ENCODE measurements at places on chromosomes 5 and 9.

DNA sequence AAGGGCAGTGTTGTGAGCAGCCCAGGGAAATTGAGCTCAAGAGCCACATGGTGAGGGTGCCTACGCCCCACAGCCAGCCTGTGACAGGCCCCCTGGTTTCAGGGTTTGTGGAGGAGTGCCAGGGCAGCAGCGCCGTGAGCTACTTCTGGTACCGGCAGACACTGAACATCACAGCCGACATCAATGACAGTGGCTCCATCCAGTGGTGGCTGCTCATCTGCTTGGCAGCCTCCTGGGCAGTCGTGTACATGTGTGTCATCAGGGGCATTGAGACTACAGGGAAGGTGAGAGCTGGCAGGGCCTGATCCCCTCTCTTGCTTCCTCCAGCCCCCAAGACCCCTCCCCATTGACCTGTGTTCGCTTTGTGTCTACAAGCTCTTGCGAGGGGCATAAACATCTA lies 10.2 kb downstream of the SLC6A18 start:
- DNase-seq = no peak

- no peak for DNase-seq
Measured at GRCh38 chr9:126592461-126592860, 21.3 kb upstream of the LMX1B start.

GRCh38 chr5:132760601-132761317 lies 13.5 kb downstream of the CCNI2 start:
- DNase-seq = no peak

- no peak for DNase-seq
Measured at GRCh38 chr5:2136728-2137333, 254.1 kb upstream of the IRX4 start.

DNA sequence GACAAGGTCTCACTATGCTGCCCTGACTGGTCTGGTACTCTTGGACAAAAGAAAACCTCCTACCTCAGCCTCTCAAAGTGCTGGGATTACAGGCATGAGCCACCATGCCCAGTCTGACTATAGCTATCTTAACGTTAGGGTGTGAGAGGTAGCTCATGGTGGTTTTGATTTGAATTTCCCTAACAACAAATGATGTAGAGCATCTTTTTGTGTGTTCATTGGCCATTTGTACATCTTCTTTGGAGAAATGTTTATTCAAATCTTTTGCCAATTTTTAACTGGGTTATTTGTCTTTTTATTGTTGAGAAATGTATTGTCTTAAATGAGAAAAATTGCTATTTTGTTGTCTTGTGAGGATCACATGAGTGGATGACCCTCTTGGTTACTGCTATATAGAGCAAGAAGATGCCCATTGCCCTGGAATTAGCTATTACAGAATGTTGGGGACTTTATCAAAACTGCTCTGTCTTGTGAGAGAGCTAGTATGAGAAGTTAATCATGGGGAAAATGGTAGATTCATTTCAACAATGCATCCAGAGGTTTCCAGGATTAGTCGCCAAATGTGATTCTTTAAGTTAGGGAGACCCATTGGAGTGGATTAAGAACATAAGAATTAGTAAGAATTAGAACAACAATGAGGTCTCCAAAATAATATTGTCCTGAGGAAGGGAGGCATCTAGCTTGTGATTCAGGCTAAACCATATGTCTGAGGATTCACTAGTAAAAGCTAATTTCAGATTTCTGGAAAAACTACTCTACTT lies 124.3 kb upstream of the MOCS2 start:
- DNase-seq = no peak

DNA sequence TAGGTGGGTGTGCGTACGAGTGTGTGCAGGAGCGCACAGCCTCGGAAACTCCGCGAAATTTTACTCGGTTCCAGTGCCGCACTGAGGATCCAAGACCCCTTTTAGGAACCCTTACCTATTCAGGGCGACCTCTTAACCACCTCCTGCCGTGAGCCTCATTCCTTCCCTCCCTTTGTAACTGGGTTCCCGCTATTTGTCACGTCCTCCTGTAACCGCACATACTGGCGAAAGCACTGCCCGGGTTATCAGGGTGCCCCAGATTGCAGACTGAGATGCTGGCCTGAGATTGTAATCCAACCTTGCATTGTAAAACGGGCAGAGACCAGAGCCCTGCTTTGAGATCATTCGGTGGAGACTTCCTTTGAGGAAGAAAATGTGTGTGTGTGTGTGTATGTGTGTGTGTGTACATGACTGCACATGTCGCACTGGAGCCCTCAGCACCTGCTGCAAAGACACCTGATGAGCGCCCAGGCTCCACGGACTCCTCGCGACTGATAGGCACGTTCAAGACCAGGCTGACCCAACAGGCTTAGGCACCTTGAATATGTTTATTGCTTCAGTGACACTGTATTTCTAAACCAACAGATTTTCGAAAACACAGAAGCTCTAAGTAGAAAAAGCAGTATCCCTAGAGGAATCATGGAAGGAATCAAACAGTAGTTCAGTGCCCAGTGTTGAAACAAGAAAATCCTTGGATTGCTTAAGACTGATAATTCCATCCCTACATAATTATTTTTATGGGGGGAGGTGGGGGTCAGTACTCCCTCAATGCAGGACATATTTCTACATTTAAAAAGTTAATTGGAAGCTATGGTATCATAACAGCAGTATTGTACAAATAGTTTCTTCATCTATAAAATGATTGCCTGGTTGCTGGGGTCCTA lies 86.5 kb upstream of the TNFAIP8 start:
- DNase-seq = peak; percentile 59

DNA sequence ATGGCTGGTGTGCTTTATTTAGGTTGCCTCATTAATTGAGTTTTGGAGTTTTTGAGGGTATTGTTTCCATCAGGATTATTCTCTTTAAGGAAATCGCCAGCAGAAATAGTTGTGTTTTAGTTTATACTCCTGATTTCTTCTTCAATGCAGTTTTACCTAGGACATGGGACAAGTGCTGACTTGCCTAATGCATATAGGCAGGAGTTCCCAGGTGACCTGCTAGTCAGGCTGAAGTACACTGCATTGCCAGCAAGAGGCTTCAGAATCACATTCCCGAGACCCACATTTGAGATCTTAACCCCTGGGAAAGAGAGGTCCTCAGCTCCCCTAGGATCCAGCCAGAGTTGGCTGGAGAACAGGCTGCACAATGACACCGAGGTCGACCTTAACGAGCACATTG lies 1.5 kb upstream of the OR1N2 start:
- no peak for DNase-seq

DNA sequence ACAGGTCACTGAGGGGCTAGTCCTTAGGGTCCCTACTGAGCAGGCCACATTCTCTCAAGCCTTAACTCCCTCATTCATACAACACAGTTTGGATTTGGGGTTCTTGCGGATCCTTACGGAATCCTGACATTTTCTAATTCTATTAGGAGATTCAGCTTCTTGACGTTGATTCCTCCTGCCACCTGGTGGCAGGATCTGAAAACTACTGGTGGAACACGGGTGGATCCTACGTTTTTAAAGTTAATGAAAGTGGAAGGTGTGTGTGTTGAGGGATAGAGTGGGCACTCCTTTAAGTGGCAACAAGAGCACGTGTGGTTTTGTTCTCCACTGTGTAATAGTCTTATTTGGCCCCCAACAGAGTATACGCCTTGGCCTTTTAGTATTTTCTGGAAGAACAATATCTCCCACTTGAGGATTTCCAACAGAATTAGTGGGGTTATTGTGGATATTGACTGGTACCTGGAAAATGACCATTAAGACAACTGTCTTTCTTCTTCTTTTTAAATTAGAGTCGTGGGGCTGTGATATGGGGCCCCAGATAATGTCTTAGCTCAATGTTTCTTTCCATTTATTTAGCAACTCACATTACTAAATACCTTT lies 25.2 kb downstream of the SLC28A3 start:
- peak; percentile 51 for DNase-seq

- no peak for DNase-seq
Measured at GRCh38 chr5:145775893-145776444, 59.2 kb downstream of the PRELID2 start.

GRCh38 chr9:9997585-9997984 lies 615.2 kb downstream of the PTPRD start:
- DNase-seq = no peak

DNA sequence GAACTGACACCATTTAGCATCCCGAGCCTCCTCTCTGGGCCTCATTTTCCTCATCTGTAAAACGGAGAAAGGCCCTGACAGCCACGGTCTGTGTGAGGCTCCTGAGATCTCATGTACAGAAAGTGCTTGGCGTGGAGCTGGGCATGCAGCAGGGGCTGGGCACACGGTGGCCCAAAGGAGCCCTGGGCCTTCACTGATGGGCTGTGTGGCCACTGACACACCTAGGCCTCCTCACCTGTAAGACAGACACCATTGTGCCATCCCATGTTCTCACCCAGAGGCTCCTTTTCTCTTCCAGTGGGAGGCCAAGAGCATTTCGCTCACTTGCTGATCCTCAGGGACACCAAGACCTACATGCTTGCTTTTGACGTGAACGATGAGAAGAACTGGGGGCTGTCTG lies 1.6 kb downstream of the ORM1 start:
- DNase-seq = no peak

- no peak for DNase-seq
Measured at GRCh38 chr5:172162323-172162986, 25.6 kb downstream of the STK10 start.

DNA sequence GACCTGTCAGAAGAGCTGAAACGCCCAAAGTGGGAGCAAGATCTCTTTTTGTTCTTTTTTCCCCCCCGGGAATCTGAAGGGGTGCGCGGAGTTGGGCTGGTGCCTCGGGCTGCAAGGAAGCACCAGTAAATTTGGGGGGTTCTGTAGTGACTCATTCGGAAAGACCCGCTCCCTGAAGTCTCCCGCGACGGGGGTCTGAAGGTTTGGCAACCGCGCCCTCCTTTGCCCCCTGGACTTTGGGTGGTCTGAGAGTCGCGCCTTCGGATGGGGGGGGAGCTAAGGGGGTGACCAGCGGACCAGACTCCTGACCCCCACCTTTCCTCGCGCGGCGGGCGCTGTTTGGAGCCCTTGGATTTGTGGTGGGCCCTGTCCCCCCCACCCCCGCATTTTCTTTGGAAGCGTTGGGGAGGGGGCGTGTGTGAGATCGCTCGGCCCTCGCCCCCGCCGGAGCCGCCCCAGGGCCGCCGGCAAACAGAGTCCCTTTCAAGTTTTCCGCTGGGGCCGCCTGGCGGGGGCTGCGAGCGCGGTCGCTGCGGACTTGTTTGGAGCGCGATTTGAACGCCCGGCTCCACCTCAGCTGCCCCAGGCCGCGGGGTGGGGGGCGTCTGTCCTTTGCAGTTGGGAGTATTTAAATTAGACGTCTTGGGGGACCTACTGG lies 2.0 kb downstream of the CXXC5 start:
- DNase-seq = no peak

GRCh38 chr5:58872670-58873273 lies 289.9 kb downstream of the RAB3C start:
- DNase-seq = no peak

- DNase-seq = no peak
Measured at GRCh38 chr5:127019928-127020327, 10.4 kb downstream of the MARCHF3 start.
